ENCODE measurements at places on chromosomes 4 and X.

DNA sequence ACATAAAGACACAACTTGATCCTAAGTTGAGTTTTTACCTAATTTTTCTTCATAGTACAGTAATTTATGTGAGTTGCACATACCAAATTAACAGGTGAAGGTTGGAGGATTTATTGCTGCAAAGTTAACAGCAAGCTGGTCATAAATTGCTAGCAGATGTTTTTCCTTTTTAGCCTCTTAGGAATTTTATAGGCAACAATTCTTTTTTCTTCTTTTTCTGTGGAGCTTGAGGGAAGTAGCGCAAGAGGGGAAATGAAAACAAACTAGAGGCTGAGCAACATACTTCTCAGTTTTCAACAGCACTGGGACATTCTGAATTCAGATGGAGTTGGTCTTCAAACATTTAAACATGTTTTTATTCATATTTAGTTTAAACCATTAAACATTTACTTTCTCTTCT, 63.7 kb upstream of the TLR2 start:
- H3K4me3 ChIP-seq, result no peak overlapping the region
- no peaks in the 10 kb centered on the region for H3K4me1 ChIP-seq
- no peak overlapping the region for H3K27ac ChIP-seq

DNA sequence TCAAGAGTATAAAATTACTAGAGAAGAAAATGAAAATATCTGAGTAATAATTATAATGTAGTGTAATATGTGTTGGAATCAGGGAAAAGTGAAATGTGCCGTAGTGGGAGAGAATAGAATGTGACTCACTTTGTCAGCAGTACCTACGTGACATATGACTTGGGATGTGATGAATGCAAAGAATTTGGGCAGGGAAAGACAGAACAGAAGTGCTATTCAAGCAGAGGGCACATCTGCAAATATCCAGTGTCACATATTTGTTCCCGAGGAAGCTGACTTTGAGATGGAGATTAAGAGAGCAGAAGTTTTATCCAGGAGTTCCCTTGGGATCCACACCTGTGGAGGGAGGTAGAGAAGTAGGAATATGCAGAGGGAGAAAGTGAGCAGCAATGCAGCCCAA, 69.3 kb upstream of the HS3ST1 start:
- no peak for DNase-seq
- H3K4me1 ChIP-seq, result no peaks in the 10 kb centered on the region
- H3K36me3 ChIP-seq, result no peaks in the 10 kb centered on the region
- H3K4me3 ChIP-seq, result no peak overlapping the region
- H3K27me3 ChIP-seq, result no peaks in the 10 kb centered on the region

DNA sequence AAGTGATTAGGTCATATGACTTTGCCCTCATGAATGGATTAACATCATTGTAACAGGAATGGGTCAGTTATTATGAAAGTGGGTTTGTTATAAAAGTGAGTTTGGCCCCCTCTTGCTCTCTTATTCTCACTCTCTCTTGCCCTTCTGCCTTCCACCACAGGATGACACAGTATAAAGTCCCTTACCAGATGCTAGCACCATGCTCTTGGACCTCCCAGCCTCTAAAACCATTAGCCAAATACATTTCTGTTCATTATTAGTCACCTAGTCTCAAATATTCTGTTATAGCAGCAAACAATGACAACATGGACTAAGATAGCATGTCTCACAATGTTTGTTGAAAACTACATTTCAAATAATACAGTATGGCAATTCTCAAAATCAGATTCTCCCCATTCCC, 59.7 kb downstream of the RWDD4 start:
- DNase-seq, result no peak
- H3K27ac ChIP-seq, result peak overlapping the region; percentile 6
- H3K27me3 ChIP-seq, result no peaks in the 10 kb centered on the region
- no peaks in the 10 kb centered on the region for H3K36me3 ChIP-seq

GRCh38 chr4:107719207-107719921, 670 bp downstream of the PAPSS1 start:
- no peaks in the 10 kb centered on the region for H3K27me3 ChIP-seq
- DNase-seq, result no peak
- no peaks in the 10 kb centered on the region for H3K36me3 ChIP-seq
